Osteocyte (in vitro differentiated cells): ENCODE measurements at places on chromosomes 6 and 20. TPM values are rescaled to one million over a fixed set of nuclear protein-coding genes. Genes with fewer than 3 reads are reported as not detected.

The FAM209A gene
- total RNA-seq = 0.42 and 1.0 TPM in 2 replicates

The ADGB gene
- not detected in 2 replicates for total RNA-seq

DNA sequence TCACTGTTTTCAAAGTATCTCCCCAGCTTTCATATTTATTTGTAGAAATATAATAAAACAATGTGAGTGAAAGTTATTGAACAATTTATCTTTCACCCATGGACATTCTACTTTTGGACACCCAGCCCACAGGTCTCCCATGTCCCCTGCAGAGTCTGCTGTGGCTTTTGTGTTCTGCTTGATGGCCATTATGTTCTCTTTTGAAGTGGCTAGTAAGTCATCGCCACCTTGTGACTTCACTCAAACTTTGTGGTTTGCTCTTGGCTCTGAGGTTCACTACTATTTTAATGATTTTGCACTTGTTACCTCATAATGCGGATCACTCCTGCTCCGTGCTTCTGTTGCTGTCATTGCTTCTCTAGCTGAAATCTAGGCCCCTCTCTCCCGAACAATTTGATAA lies 10.2 kb upstream of the DEFB113 start:
- no peak for DNase-seq

GRCh38 chr6:72363844-72364740 lies 257.8 kb upstream of the KCNQ5 start:
- DNase-seq = no peak

- no peak for DNase-seq
Measured at GRCh38 chr6:19301980-19302379, 535.2 kb upstream of the ID4 start.
